T-cell (primary cell): ENCODE measurements at places on chromosomes 11 and 22. TPM values are rescaled to one million over a fixed set of nuclear protein-coding genes. Genes with fewer than 3 reads are reported as not detected.

GRCh38 chr11:92865352-92865751, 104.1 kb upstream of the MTNR1B start:
- DNase-seq = no peak

GRCh38 chr11:70360211-70360610, 38.1 kb upstream of the CTTN start:
- DNase-seq = no peak

GRCh38 chr11:55457641-55458040, 89.9 kb downstream of the OR4A15 start:
- no peak for DNase-seq

DNA sequence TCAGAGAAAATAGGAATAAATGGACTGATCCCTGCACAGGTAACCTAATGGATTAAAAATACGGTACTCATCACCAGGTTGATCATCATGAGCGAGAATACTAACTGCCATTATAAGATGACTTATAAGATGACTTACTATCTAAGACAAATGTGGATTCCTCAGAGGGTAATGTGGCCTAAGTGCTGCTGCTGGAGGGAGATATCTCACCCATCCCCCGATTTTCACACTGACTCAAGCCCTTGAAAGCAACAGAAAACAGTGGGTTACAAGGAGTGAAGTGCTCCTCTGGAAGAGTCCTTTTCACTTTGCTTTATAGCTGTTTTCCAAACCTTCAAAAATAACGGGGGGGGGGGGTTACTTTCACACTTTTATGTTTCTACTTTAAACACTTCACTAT, 920 bp downstream of the TMEM218 start:
- DNase-seq = no peak

GRCh38 chr11:120183701-120184141, 27.1 kb upstream of the OAF start:
- DNase-seq = no peak

- DNase-seq = no peak
These were observed 86.1 kb downstream of the TRIM44 start for GRCh38 chr11:35748644-35749043.

DNA sequence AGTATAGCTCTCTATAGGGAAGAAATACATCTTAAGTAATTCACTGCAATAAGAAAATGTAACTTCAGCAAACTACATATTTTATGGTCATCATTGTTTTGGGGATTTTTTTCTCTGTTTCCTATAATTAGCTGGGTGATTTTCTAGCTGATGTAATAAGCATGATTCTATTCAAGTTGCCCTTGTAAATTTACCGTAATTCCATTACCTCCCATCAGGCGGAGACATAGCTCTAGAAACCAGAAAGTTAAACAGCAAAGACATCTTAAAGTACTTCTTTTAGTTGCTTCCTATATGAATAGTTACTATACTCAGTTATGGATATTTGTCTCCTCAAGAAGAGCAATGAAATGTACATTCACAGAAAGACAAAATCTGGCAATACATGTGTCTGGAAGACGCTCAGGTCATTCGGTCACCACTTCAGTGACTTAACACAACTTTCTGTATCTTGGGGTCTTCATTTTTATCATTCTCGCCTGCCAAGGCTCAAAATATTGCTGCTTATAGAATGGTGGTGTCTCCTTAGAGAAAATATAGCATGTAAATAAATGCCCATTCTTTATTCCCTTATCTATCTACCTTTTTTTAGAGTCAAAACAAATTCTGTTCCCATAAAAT, 239.9 kb upstream of the ZC3H12C start:
- DNase-seq = no peak

DNA sequence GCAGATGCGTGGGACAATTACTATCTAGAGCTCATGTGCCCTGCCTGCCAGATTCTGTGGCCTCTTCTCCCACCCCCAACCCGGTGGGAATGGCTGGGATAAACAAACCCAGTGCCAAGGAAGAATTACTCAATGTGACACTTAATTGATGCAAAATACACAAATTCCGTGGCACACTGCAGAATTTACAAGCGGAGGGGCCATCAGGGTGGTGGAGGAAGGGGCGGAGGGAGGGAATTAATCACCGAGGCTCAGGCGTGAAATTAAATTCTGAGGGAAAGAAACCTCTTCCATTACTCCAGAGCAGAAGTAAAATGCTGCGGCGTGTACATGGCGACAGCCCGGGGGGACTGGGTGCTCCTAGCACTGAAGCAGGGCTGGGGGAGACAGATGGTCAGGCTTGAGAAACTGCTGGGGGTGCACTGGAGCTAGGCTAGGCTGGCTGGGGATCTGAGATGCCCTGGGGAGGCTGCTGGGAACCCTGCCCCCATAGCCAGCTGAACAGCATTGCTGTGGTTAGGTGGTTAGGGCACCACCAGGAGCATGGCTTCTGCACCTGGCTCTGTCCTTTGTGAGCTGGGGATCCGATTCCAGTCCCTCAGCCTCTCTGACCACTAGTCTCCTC, 200.6 kb downstream of the CEP164 start:
- no peak for DNase-seq

DNA sequence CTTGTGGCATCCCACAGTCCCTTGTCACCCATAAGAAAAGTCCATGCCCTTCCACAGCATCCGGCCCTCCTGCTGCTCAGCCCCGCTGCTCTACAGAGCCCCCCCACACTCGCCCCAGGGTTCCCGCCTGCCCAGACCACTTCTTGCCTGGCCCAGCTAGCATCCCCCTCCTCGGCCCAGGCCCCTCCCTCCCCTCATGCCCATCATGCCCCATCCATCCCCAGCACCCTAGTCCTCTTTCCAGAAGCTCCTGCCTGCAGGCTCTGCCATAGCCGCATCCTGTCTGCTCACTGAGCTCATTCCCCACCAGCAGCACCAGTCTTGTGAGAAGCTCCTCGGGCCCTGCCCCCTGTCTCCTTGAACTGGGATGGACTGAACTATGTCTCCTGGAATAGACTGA, 54.4 kb downstream of the LINC01488 start:
- DNase-seq = no peak

DNA sequence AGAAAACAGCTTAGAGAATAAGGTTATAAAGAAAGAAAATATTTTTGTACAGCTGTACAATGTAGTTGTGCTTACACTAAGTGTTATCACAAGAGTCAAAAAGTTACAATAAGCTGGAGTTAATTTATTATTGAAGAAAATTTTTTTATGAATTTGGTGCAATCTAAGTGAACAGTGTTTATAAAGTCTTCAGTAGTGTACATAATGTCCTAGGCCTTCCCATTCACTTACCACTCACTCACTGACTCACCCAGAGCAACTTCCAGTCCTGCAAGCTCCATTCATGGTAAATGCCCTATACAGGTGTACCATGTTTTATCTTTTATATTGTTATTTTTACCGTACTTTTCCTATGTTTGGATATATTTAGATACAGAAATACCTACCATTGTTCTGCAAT, 34.7 kb downstream of the GDPD4 start:
- no peak for DNase-seq

GRCh38 chr22:18095101-18095805, 15.4 kb upstream of the TUBA8 start:
- DNase-seq = no peak

- DNase-seq = no peak
These were observed 186.5 kb downstream of the SHANK2 start for GRCh38 chr11:71065841-71066240.

- no peak for DNase-seq
These were observed 5.2 kb upstream of the GCAT start for GRCh38 chr22:37802310-37803194.

- DNase-seq = no peak
These were observed 86.9 kb downstream of the ETS1 start for GRCh38 chr11:128500493-128500892.

GRCh38 chr11:18321578-18321968, 367 bp downstream of the HPS5 start:
- DNase-seq = no peak

Gene MTA2
- total RNA-seq = 185 TPM

Gene FAM180B
- total RNA-seq = 0.28 TPM

Gene LRRC75B
- total RNA-seq = 0.47 TPM

Gene OR8K1
- total RNA-seq = not detected

Gene CYP2D6
- total RNA-seq = 8.8 TPM

Gene TSPAN32
- 66.9 TPM for total RNA-seq

Gene SLC16A8
- total RNA-seq = not detected

Gene PKNOX2
- not detected for total RNA-seq

Gene TMEM45B
- 14.3 TPM for total RNA-seq

Gene CEP126
- total RNA-seq = 2.0 TPM

Gene APOL1
- 19.8 TPM for total RNA-seq
